ENCODE measurements at places on chromosomes 6 and 20. TPM values are rescaled to one million over a fixed set of nuclear protein-coding genes. Genes with fewer than 3 reads are reported as not detected.

The ID4 gene
- 29.2 TPM for total RNA-seq

The MYL9 gene
- total RNA-seq: 12.4 TPM

The METTL24 gene
- 4.5 TPM for total RNA-seq

The RSPH9 gene
- 1.4 TPM for total RNA-seq

The KIAA1755 gene
- 0.22 TPM for total RNA-seq

The RIPK1 gene
- total RNA-seq: 4.9 TPM

The CRYBG1 gene
- 0.40 TPM for total RNA-seq

The SYNDIG1 gene
- 1.0 TPM for total RNA-seq

The DHX35 gene
- total RNA-seq: 22.0 TPM

The IL17A gene
- total RNA-seq: not detected

The SLC16A10 gene
- 4.8 TPM for total RNA-seq

The OXT gene
- not detected for total RNA-seq

The FABP7 gene
- total RNA-seq: 58.2 TPM

The DCDC2 gene
- not detected for total RNA-seq

DNA sequence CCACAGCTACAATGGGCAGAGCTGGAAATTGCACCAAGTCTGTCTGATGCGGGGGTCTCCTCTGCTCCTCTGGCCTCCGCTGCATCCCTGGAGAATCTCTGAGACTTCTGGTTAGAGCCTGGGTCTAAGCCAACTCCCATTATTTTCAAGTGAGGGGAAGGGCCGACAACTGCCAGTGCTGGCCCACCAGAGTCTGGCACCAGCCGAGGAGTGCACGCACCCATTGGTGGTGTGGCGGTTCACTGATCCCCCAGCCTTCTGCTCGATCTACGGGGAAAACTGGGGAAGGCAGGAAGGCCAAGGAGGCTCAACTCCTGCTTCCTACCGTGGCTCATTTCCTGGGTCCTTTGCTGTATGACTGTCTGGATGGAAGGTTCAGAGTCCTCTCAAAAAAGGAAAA is 6.2 kb downstream of the NQO2 start:
- DNase-seq: no peak

GRCh38 chr6:1382331-1382882 is 7.0 kb upstream of the FOXF2 start:
- no peak for DNase-seq

GRCh38 chr6:87887266-87887665 is 160.4 kb upstream of the SPACA1 start:
- no peak for DNase-seq

DNA sequence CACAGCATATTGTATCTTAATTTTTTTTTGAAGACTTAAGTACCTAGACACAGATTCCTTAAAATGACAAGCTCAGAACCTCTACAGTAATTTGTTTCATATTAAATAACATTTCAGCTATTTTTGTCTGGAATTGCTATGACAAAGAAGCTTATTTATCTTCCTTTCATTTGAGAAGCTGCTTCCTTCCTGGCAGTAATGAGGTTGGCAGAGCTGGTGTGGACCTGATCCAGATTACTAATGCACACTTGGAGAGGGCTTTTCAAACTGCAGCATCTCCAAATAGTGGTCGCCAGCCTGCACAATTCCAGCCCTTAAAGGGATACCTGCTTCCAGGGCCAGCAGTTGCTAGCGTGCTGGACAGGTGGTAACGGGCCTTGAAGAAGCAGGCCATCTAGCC is 12.1 kb downstream of the PTCHD4 start:
- DNase-seq: no peak

DNA sequence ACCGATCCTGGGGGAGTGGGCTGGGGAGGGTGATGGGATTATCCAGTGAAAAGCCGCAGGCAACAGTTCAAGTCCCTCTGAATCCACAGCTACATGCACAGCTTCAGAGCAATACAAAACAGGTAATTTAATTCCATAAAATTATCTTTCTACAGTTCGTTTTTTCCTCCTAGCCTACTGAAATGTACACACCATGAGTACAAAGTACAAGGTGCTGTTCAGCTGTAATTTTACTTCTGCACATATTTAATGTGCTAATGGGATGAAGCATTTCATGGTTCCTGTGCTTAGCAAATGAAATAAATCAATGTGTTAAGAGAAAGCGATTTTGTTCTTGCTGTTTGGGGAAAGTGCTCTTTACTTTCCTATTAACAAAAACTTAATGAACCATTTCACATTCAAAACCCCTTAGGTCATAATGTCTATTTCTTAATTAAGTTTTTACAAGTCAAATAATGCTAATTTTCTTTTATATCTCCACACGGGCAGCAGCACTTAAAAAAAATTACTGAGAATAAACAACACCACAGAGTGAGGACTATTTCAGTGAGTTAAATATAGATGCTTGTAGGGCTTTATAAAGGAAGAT is 71.8 kb downstream of the INSM1 start:
- DNase-seq: no peak

- peak; percentile 98 for DNase-seq
Measured at GRCh38 chr6:31158140-31158862, at the start of gene TCF19. TCF19 (plus strand) TSS chr6:31158589; CDS start chr6:31159470, 881 bp downstream.

DNA sequence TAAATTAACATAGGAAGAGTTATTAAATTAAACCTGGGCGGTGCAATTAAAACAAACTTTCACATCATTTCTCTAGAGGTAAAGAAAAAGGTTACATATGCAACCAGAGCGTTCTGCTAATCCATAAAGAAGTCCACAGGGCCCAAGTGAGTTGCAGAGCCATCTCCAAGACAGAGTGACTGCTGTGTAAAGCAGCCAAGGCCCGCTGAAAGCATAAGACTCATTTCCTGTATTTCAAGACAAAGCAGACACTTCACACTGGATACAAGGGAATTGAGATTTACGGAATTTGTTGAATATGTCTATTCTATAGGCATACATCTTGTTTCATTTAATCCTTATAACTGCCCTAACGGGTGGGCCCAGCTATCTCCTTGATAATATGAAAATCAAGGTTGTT is 422.8 kb downstream of the CBLN4 start:
- no peak for DNase-seq

- DNase-seq: peak; percentile 78
Measured at GRCh38 chr6:7446619-7447325, 57.2 kb downstream of the RIOK1 start.

GRCh38 chr6:1399085-1399780 is 9.9 kb downstream of the FOXF2 start:
- DNase-seq: no peak

- DNase-seq: no peak
Measured at GRCh38 chr6:4673861-4674260, 102.3 kb upstream of the CDYL start.

DNA sequence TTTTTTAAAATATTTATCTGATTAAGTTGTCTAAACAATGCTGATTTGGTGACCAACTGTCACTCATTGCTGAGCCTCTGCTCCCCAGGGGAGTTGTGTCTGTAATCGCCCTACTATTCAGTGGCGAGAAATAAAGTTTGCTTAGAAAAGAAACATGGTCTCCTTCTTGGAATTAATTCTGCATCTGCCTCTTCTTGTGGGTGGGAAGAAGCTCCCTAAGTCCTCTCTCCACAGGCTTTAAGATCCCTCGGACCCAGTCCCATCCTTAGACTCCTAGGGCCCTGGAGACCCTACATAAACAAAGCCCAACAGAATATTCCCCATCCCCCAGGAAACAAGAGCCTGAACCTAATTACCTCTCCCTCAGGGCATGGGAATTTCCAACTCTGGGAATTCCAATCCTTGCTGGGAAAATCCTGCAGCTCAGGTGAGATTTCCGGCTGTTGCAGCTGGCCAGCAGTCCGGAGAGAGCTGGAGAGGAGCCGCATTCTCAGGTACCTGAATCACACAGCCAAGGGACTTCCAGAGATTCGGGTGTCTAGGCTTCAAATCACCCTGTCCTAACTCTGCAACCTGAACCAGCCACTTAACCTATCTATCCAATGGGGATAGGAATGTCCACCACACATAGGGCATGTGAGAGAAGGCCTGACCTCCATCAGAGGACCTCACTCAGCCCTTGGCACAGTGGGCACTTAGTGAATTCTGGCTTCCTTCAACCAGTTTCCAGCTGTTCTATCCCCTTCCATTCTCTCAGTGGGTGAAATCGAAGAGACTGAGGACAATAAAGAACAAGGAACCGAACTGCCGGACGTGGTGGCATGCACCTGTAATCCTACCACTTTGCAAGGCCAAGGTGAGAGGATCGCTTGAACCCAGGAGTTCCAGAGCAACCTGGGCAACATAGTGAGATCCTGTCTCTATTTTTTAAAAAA is 3.1 kb downstream of the TNF start:
- DNase-seq: no peak

DNA sequence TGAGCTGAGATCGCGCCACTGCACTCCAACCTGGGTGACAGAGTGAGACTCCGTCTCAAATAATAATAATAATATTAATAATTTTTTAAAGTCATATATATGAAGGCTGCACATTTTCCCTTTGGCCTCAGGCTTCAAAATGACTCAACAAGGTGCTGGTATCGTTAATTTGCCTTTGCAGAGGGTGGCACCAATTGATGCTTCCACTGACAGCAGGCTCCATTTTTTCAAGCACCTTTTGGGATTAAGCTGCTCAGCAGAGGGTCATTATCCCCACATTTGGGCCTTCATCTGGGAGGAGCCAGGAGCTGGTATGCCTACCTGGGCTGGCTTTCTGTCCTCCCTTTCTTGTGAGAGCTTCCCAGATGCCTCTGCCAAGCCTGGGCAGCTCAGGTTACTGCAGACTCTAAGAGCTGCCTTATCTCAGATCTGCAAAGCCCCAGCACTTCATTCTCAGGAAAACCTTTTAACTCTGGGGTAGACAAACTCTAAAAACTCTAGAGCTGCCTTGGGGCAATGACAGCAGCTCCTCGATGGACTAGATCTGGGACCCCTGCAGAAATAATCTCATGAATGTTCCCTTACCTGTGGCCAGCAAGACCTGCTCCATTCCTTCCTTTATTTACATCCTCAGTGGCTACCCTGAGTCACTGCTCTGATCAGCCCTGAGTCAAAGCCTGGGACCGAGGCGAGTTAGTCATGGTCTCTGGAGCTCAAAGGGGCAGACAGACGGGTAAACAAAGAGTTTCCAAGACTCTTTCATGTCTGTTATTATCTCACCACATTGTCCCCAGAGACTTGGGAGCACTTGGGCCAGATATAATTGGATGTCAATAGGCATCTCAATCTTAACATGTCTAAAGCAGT is 80.0 kb upstream of the EYA2 start:
- DNase-seq: peak; percentile 90

DNA sequence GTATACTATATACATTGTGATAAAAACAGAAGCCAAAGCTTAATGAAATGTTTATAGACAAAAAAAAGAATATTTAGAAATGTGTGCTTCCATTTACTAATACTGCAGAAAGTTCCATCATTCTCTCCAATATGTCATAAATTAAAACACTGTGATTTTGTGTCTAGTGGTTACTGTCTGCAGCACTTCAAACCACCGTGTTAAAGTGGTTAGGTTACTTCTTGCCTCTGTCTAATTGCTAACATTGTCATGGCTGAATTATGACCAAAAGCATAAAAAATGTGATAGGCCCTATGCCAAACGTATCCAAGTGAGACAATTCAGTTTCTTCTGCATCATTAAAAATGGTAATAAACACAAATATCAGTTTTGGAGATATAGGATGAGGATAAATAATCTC is 52.7 kb upstream of the CST5 start:
- no peak for DNase-seq

- no peak for DNase-seq
Measured at GRCh38 chr6:168001029-168001332, 3.5 kb downstream of the KIF25 start.

DNA sequence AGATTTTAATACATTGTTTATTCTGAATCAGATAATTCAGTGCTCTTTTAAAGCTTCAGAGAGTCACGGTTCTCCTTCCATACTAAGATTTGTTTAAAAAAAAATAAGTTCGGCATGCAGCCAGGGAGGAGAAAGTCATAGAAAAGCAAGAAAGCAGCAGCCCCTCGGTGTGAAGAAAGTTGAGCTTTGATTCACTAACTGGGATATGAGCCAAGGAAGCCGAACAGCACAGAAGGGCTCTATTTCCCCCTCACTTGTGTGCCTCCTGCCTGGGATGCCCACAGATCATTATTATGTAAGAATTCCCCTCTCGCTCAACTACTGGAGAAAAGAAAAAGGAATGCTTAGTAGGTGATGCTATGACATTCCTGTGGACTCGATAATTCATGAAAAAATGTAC is 69.3 kb upstream of the SYNJ2 start:
- DNase-seq: no peak

- no peak for DNase-seq
Measured at GRCh38 chr6:15882915-15883314, 220.1 kb upstream of the DTNBP1 start.

- no peak for DNase-seq
Measured at GRCh38 chr6:64160486-64160885, 524.9 kb downstream of the PHF3 start.

DNA sequence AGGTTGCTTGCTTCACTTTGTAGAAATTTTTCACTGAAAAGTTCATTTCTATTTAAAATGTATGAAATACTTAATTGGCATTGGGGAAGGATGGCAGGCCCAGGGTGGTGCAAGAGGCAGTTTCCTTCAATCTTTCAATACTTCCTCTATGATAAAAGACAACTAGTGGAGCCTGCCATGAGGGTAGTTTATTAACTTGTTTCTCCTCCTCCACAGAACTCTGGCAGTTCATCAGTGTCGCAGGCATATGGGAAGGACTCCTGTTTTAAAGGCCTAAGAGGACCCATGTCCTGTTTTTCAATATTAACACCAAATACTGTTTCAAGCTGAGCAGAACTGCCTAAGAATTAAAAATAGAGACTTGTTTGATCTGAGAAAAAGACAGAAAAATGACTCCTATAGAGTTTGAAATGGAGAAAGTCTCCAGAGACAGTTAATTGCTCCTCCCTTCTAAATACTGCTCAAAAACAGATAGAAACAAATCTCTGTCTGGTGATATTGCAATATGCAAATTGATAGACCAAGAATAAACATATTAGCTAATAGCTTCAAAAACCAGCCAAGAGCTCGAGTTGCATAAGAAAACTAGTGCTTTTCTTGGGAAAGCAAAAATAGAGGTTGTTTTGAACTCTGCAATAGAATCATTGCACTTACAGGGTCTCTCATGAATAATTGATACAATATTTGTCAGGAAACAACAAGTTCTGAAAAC is 665.7 kb upstream of the SLC35B3 start:
- DNase-seq: no peak
